ENCODE measurements at places on chromosomes 3 and 15.

DNA sequence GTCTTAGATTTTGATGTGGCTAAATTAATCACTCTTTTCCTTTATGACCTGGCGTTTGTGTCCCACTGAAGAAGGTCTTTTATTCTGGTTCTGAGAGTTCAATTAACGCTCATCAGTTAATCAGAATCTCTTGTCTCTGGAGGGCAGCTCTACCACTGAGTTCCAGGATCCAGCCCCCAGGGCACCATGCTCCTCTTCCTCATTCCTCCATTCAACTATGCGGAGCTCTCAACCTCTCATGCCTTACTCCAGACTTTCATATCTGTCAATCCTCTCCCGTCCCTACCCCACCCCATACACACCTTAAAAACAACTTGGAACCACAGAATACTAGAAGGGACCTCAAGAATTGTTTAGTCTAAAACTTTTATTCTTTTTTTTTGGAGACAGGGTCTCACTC lies 4.8 kb upstream of the ABHD5 start:
- no peak for DNase-seq

DNA sequence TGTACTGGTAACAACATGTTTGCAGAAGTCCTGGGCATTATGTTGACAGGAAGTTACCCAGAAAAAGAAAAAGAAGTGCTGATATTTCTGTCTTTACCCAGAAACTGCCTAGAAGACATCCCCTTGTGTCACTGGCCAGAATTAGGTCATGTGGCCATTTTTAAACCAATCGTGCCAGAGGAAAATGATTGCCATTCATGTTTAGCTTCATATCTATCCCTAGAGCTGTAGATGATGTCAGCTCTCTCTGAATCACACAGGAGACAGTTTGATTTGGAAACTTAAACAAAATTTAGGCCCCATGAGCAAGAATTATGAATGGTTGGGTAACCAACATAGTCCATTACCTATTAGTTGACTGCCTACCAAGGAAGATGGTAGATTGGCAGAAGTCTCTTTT lies 8.9 kb upstream of the PLOD2 start:
- no peak for DNase-seq

- DNase-seq, result peak; percentile 94
Measured at GRCh38 chr3:138915503-138916498, 31.1 kb downstream of the FOXL2 start.

DNA sequence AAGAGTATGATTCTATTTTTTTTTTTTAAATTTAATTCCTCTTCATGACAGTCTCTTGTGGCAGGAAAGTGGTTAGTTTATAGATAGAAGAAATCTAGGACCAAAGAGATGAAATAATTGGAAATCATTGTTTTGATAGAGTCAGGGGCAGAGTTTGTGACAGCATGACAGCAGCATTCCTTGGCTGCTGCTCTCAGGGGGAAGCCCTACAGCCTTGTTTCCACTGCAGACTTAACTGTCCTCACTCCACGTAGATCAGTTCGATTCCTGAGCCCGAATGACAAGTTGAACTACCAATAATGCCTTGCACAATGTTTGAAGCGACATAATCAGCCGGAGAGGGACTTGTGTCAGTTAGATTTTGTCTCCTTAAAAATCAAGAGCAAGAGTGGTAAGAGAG lies 189.0 kb upstream of the ICE2 start:
- DNase-seq, result no peak

DNA sequence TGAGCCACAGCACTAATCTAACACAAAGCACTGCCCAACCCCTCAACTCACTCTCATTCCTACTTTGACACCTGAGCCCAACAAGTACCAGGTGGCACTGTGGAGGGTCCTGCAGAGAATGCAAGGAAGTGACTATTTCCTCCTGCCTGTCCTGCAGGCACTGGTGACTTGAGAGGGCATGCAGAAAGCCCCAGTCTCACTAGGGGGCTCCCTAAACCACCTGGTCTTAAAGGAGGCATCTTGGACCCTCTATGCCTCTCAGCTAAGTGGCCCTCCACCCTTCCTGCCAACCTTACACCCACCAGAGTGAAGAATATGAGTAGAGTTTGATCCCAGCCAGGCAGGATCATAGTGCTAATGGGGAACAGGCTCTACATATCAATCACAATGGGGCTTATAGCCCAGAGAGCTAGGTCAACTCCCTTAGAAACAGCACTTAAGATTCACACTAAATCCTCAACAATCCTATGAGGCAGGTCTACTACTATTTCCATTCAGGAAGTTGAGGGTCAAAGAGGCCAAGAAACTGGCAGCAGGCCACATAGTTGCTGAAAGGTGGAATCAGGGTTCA lies 15.2 kb downstream of the TRAIP start:
- DNase-seq, result peak; percentile 28

GRCh38 chr3:195221015-195221853 lies 49.7 kb downstream of the XXYLT1 start:
- peak; percentile 49 for DNase-seq

- no peak for DNase-seq
Measured at GRCh38 chr3:187737006-187737367, 8.3 kb downstream of the BCL6 start.

- no peak for DNase-seq
Measured at GRCh38 chr15:20357481-20358065, 184.0 kb downstream of the GOLGA6L6 start.

DNA sequence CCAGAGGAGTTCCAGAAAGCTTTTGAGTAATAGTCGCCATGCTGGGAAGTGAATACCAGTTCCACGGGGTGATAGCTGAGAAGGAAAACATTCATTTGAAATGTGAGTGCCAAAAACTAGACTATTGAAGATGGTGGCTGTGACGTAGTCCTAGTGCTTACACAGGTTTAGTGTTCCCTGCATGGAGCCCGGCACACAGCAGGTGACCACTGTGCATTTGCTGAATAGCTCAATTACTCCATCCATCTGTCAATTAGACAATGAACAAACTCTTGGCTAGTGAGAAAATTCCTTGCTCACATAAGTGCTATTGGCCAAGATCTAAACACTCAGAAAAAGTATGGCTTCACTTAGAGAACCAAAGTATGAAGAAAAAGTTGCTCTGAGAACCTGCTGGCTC lies 448.1 kb upstream of the WNT5A start:
- no peak for DNase-seq

GRCh38 chr3:3714572-3714971 lies 84.7 kb upstream of the LRRN1 start:
- peak; percentile 10 for DNase-seq

DNA sequence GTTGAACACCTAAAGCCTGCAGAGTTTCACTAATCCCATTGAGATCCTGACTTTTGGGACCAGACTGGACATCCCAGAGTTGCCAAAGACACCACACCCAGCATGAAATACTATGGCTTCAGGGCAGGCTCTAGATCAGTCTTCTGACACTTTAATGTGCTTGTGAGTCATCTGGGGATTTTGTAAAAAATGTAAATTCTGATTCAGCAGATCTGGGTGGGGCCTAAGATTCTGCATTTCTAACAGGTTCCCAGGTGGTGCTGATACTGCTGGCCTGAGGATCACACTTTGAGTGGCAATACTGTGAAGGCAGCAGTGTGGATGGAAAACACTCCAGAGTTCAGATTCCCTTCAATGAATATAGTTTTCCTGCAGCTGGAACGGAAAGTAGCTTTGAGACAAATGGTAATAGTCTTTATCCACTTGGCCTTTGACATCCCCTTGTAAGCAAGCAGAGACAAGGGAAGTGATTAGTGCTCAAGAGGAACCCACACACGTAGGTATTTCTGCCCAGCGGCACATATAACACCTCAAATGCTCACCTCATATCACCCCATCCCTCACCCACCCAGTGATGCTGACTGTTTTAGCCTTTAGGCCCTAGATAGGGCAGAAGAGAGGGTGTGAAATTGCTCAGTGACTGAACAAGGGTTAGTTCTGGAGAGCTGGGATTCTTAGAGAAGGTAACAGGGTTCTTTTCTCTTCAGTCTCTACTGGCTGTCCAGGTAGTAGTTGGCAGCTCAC lies 51.5 kb upstream of the GSK3B start:
- peak; percentile 28 for DNase-seq

GRCh38 chr3:28598165-28598564 lies 249.5 kb upstream of the AZI2 start:
- no peak for DNase-seq

- DNase-seq, result no peak
Measured at GRCh38 chr3:122215592-122216298, 32.3 kb downstream of the CASR start.

DNA sequence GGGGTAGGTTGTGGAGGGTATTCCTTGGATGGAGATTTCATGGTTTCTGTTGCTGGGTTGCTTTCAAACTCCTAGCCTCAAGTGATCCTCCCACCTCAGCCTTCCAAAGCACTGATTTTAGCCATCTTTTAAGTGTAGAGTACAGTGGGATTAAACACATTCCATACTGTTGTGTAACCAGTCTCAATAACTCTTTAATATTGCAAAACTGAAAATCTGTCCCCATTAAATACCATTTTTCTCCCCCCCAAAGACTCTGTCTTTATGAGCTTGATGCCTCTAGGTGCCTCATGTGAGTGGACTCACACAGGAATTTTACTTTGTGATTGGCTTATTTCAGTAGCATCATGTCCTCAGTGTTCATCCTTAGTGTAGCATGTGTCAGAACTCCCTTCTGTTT lies 74.7 kb upstream of the ATP10A start:
- DNase-seq, result no peak

DNA sequence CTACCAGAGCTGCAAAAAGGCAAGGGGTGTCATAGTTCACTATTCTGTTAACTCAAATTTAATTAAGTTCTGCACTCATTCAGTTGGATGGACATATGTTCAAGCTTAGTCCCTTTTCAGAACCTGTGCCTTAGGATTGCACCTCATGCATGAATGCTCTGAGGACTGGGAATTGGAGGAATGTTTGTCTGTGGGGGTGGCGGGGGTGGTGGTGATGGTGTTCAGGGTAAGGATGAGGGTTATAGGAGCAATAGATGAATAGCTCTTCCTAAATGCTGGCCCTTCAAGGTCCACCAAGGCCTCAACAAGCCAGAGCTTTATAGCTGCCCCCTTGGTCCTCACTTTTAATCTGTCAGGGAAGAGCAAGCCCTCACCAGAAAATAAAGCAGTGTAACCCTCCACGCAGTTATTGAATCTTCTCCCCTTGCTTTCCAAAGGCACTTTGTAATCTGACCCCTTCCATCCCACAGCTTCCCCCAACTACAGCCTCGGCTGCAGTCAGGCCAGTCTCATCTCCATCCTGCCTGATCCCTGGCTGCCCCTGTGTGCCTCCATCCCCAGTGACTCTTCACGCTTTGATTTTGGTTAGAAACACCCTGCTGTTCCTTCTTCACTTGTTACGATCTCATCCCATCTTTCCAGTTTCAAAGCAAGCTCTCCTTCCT lies 221.6 kb upstream of the LMCD1 start:
- no peak for DNase-seq

DNA sequence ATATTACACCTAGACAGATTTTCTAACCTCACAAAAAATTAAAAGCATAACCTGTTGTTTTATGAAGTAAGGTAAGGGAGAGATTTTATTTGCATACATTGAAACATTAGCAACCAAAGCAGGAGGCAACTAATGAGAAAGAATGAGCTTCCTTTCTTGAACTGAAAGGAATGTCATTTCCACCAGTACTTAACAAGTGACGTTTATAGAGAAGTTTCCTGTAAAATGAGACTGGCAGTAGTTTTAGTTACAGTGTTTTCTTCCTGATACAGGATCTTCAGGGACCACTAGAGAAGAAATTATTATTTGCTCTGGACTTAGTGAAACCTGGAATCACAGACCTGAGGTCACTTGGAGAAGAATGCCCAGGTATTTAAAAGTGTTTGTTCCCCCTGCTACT lies 27.4 kb upstream of the FRMD5 start:
- DNase-seq, result peak; percentile 15

GRCh38 chr15:94692710-94693109 lies 461.3 kb downstream of the MCTP2 start:
- DNase-seq, result peak; percentile 17

GRCh38 chr3:147423798-147424580 lies 14.8 kb downstream of the ZIC1 start:
- DNase-seq, result no peak

- DNase-seq, result no peak
Measured at GRCh38 chr3:126365351-126366277, 8.4 kb upstream of the KLF15 start.

GRCh38 chr3:125552401-125552800 lies 32.4 kb upstream of the SNX4 start:
- peak; percentile 6 for DNase-seq

DNA sequence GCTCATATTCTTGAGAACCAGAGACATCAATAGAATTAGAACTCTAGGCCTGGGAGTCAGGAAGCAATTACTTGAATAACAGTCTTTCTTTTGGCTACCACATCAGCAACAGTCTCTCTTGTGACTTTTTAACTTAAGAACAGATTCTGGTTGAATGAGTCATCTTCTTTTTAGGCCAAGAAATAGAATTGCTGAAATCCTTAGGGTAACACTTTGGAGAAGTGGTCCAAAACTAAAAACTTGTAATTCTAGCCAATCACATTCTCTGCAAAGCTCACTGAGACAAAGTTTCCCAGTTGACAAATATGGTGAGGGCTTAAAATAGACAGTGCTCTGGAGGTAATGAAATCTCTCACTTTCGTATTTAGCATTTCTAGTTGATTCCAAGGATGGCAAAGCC lies 238.0 kb downstream of the SHOX2 start:
- DNase-seq, result peak; percentile 45

- DNase-seq, result no peak
Measured at GRCh38 chr3:37891227-37891626, 29.5 kb downstream of the CTDSPL start.

DNA sequence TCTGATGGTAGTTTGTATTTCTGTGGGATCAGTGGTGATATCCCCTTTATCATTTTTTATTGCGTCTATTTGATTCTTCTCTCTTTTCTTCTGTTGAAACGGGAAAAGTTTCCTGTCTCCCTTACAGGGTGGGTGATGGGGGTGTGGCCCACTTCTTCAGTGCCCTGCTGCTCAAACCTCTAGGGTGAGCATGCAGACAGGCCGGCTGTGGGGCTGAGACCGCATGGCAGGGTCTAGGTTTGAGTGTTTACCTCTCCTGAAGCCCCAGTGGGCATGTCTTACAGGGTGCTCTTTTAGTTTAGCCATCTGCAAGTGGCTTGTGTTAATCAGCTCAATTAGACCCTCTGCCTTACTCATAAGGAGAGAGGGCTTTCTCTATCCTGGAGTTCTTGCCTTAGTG lies 450.0 kb upstream of the EPHA3 start:
- no peak for DNase-seq

- DNase-seq, result no peak
Measured at GRCh38 chr15:26212109-26212508, 349.0 kb upstream of the ATP10A start.

- no peak for DNase-seq
Measured at GRCh38 chr3:1727242-1727641, 371.4 kb upstream of the CNTN4 start.

- no peak for DNase-seq
Measured at GRCh38 chr3:11609481-11609880, 34.2 kb downstream of the VGLL4 start.

All from fibroblast of lung (primary cell).